Stimulated activated CD4-positive, alpha-beta T cell treated with anti-CD3 and anti-CD28 coated beads, TNF-alpha, amount 100 ng/mL, for 48 hours (primary cell): ENCODE measurements at places on chromosomes 3 and 15.

DNA sequence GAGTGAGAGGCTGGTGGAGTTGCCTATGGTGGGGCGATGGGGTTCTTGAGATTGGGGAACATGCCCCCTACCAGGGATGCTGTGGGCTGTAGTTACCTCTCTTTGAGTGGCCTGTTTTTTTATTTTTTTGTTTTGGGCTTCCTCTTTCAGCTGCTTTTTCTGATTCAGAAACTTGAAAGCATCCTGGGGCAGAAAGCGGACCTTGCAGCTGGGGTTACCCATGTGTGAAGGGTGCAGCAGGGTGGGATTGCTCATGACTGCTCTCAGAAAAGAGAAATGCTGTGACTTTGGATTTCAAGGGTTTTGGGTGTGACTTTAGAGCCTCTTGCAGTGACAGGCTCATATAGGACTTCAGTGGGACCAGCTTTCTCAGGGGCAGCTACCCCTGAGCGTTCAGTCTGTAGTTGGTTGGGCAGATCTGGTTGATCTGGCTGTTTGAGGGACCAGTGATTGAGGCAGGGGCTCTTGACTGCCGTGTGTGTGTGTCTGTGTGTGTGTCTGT lies 1.8 kb downstream of the LIMD1 start:
- no peak for DNase-seq

DNA sequence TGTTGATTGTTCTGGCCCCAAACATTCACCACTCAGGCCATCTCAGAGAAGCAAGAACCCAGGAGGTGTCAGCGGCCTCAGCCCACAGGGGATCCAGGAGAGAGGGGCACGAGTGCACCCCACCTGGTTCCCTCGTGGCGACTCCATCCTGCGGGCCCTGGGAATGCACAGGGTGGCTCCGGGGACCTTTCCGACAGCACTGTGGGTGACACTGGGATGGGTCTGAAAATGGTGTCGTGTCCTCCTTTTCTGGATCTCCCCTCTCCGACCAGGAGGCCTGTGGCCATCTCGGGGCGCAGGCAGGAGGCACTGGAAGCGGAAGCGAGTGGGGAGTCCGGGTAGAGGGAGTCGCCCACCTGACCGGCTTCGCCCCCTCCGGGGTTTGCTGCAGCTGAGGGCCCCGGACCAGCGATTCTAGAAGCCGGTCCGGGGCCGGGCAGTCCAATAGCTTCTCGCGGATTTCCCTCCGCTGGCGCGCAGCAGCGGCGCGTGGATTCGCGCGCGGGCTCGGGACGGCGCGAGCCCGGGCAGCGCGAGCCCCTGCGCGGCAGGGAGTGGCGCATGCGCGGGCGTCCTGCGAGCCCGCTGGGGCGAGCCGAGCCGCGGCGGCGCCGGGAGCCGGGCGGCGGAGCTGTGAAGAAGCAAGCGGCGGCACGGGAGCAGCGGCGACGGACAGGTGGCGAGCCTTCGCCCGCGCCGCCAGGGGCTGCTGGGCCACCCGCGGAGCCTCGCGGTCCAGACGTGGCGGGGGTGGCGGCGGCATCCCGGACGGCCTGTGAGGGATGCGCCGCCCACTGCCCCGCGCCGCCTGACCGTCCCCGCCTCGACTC lies at the start of gene DOCK3:
TSS of gene DOCK3 (plus strand) at position 579 of the 830 bp plus-strand sequence. CDS start 337 bp downstream, outside the sequence.
- no peak for DNase-seq

- no peak for DNase-seq
Observed at GRCh38 chr3:55870594-55870993, 383.5 kb upstream of the WNT5A start.

GRCh38 chr3:149796026-149796425 lies 3.7 kb upstream of the ANKUB1 start:
- no peak for DNase-seq

- DNase-seq: no peak
Observed at GRCh38 chr3:129424185-129424841, 4.1 kb downstream of the EFCAB12 start.

DNA sequence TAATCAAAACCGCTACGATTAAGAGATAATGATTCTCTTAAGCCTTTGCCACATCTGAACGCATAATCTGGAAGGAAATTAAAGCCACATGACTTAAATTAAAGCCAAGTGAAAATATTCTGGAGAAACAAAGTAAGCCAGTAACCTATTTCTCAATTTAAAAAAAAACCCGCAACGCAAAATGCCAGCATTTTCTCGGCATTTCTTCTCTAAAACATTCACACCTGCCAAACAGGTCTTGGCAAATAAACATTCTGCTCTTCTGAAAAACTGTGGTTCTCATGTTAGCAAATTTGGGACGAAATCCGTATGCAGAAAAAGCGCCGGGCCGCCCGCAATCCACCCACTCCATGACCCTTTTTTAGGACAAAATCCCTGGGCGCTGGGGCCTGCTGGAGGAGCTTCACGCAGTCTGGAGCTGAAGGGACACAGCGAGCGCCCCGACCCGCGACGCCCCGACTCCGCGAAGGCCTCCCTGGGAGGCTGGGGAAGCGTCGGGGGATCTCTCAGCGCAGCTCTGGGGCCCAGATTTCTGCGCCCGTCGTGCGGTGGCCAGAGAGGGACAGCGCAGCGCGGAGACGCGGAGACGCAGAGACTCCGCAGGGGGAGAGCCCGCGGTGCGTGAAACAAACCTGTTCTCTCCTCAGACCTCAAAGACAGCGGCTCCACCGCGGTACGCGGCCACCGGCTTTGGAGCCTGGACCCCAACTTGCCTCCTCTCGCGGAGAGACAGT lies 471 bp downstream of the NKIRAS1 start:
- no peak for DNase-seq

DNA sequence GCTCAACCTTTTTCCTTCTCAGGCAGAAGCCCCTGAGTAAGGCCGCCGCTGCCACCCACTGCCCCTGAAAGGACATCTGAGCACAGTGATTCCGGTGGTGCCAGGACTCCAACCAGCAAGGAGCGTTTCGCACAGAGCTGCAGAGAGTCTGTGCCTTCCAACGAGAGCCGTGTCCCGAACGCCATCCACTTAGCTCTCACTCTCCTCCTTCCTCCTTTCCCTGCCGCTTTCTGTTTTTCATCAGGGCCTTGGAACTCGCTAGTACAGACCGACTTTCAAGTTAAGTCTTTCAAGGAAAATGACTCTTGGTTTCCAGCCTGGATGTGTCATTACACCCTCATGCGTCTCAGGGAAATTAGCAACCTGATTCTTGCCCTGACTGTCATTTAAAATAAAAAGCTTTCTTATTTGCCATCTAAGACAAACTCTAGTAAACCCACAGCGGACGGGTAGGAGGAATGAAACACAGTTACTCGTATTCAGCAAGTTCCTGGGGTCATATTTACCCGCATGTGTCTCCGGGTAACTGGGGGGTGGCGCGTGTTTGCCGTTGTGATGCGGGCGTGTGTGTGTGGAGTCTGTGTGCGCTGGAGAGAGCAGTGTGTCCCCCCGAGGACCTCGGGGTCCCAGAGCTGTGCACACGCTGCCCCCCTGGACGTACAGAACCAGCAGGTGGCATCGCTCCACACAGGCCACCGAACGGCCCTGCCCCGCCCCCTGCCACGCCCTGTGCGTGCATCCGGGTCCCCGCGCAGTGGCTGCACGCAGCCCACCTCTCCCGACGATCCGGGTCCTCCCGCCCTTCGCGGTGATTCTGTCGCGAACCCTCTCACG lies 30.4 kb upstream of the ALDH1A3 start:
- peak; percentile 47 for DNase-seq

DNA sequence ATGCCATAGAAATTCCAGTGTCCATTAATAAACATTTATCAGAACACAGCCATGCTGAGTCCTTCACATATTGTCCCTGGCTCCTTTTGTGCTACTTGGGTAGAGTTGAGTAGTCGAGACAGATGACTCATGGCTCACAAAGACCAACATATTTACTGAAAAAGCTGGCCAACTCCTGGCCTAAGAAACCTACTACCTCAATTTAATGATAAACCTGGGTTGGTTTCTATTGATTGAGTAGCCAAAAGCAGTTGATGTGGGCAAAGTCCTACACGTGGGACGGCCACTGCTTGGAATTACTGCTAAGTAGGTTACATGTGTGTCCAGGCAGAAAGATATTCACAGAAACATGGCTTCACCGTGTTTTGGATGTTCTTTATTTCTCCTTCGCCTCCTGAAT lies 402.2 kb downstream of the NR2F2 start:
- DNase-seq: no peak

DNA sequence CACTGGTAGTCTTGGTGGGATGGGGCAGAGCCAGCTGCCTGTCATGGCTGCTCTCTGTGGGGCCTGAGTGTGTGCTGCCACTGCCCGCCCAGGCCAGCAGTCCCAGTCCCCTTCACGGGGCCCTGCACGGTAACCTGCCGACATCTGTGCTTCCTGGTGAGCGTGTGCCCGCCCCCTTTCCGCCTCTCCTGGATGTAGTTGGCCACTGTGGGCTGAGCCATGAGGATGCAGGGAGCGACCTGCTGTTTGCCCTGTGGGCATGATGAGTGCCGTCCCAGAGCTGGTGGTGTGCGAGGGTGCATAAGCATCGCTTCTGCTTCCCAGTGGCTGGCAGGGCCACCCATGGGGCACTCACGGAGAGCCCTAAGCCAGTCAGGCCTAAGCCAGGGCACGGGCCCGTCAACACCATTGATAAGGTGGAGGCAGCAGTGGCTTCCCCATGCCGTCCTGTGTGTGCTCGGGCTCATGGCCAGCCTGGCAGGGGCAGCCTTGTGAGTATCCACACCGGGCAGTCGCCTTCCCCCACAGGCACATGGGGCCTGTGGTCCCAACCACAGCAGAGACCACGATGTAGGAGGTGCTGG lies 14.6 kb downstream of the PLXNA1 start:
- no peak for DNase-seq

DNA sequence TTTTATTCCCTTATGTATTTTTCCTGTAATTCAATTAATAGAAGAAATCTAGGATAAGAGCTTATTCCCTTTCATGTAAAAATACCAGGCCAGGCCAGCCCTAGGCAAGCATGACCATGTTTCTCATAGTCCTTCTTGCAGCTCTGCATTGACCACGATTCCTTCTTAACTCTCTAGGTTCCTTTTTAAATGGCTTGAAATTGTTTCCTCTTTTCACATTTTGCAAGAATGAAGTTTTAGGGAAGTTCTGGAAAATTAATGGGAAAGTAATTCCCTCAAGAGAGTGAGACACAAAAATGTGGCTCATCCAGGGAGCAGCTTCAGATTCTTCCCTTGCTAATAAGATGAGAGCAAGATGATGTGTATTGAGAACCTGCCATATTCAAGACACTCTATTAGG lies 116.5 kb upstream of the FGF7 start:
- DNase-seq: no peak

DNA sequence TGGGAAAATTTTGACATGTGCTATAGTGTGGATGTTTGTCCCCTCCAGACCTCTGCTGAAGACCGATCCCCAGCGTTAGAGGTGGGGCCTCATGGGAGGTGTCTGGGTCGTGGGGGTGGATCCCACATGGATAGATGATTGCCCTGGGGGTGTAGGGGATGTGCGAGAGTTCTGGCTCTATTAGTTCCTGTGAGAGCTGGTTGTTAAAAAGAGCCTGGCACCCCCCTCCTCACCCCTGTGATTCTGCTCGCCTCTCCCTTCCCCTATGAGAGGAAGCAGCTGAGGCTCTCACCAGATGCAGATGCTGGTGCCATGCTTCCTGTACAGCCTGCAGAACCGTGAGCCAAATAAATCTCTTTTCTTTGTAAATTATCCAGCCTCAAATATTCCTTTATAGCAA lies 67.4 kb downstream of the ATP10A start:
- no peak for DNase-seq

- DNase-seq: peak; percentile 61
Observed at GRCh38 chr15:70480196-70480856, 283.0 kb downstream of the UACA start.

- DNase-seq: no peak
Observed at GRCh38 chr15:45326280-45326679, 52.1 kb downstream of the GATM start.

GRCh38 chr15:75921732-75922703 lies 18.3 kb downstream of the FBXO22 start:
- no peak for DNase-seq

DNA sequence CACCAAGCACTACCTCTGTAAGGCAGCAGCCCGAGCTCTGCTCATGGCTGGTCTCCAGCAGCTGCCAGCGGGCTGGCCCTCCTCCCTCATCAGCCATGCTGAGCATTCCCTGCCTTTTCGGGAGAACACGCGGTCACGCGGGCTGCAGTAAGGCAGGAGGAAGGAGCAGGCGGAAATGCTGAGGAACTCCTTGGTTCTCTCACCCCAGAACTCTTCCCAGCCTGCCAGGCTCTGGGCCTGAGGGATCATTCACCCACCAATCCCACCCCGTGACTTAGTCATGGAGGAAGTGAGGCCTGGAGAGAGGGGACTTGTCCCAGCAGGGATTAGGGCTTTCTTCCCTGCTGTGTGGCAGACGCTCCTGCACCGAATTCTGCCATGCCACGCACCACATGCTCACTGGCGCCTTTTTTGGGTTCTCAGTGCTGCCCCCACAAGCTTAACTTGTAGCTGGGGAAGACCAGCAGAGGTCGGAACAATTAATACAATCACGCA lies 42.9 kb upstream of the RPL32 start:
- DNase-seq: no peak

DNA sequence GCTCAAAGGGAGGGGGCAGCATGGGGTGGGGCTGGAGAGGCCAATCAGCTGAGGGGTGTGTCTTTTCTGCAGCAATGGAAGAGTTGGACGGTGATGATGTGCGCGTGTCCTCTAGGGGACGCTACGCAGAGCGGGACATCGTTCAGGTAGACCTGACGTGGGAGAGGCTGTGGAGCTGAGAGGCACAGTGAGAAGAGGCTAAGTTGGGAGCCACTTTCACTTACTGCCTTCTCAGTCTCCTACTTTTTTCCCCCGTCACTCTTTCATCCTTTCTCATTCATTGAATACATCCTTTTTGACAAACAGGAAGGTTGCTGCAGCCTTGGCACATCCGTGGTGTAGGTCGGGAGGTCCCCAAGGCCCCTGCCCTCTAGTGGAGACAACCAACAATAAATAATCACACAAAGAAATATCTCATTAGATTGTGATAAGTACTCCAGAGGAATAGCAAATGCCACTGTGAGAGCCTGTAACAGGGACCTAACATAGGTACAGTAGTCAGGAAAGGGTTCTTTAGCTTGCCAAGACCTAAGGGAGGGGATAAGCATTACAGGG lies 4.4 kb upstream of the BRPF1 start:
- no peak for DNase-seq

DNA sequence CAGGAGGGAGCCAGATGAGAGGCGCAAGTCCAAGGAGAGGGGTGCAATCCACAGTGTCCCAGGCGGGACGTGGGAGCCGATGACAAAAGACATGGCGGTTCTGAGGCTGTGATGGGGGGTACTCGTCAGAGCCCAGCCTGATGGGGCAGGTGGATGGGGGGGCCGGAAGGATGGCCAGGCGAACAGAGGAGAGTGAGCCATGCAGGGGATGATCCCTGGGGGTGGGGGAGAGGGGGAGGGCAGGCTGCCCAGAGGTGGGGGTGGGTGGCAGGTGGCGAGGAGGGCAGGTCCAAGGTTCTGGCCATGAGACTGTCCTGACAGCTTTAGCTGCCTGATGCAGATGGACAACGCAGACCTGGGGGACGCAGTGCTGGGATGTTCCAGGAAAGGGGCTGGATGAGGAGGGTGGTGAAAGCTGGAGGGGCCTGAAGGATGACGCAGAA lies 8.9 kb upstream of the CSPG4 start:
- no peak for DNase-seq

GRCh38 chr3:59289831-59290230 lies 240.0 kb upstream of the CFAP20DC start:
- DNase-seq: no peak
